ENCODE measurements at places on chromosomes 2 and 18. TPM values are rescaled to one million over a fixed set of nuclear protein-coding genes. Genes with fewer than 3 reads are reported as not detected.

The CXXC1 gene
- 46.1 TPM for total RNA-seq

The PNPT1 gene
- 33.7 TPM for total RNA-seq

The SFTPB gene
- not detected for total RNA-seq

The CPO gene
- total RNA-seq = not detected

The NAT8 gene
- not detected for total RNA-seq

The ATOH8 gene
- total RNA-seq = 3.2 TPM

The ZNF396 gene
- 5.8 TPM for total RNA-seq

The IAH1 gene
- 56.5 TPM for total RNA-seq

The FAP gene
- total RNA-seq = 2.3 TPM

The ST8SIA5 gene
- 7.8 TPM for total RNA-seq

The UGT1A5 gene
- total RNA-seq = not detected

The MC5R gene
- total RNA-seq = 0.69 TPM

The NT5C1B gene
- total RNA-seq = not detected

The CDH7 gene
- total RNA-seq = 30.0 TPM

The EIF2B4 gene
- total RNA-seq = 23.8 TPM

The PHLPP1 gene
- 27.9 TPM for total RNA-seq

The MEX3C gene
- total RNA-seq = 79.4 TPM

The C1QL2 gene
- total RNA-seq = 2.3 TPM

The CNGA3 gene
- 6.0 TPM for total RNA-seq

The STK25 gene
- 204 TPM for total RNA-seq

The ANKRD62 gene
- 0.23 TPM for total RNA-seq

The SCN2A gene
- total RNA-seq = 252 TPM

The MALL gene
- 2.5 TPM for total RNA-seq

The FOXD4L1 gene
- total RNA-seq = 0.69 TPM

The EDAR gene
- not detected for total RNA-seq

The FMNL2 gene
- 80.5 TPM for total RNA-seq

The TRIM43 gene
- not detected for total RNA-seq

The GDF7 gene
- 0.23 TPM for total RNA-seq

The GATA6 gene
- total RNA-seq = 0.23 TPM

The RPRM gene
- total RNA-seq = 21.5 TPM

The ARHGAP28 gene
- 10.1 TPM for total RNA-seq

The MAP2 gene
- 911 TPM for total RNA-seq

The SCG2 gene
- total RNA-seq = 179 TPM

The COMMD1 gene
- total RNA-seq = 51.9 TPM

The CFAP221 gene
- total RNA-seq = 25.4 TPM

The EPHA4 gene
- total RNA-seq = 190 TPM

The ALPP gene
- not detected for total RNA-seq

The FSIP2 gene
- 2.3 TPM for total RNA-seq

The ACAA2 gene
- total RNA-seq = 25.6 TPM

The SOS1 gene
- total RNA-seq = 36.0 TPM

The IL1R1 gene
- total RNA-seq = 0.46 TPM

The TEX44 gene
- not detected for total RNA-seq

The ANKRD30B gene
- 3.9 TPM for total RNA-seq

The RGPD4 gene
- 0.23 TPM for total RNA-seq

The TGOLN2 gene
- total RNA-seq = 54.0 TPM

The EVX2 gene
- total RNA-seq = not detected

The GPR75 gene
- 29.5 TPM for total RNA-seq

The GFPT1 gene
- total RNA-seq = 104 TPM

The PAPOLG gene
- 50.3 TPM for total RNA-seq

The LIPG gene
- 6.9 TPM for total RNA-seq

The TACR1 gene
- 7.4 TPM for total RNA-seq

The LCT gene
- not detected for total RNA-seq

The CCDC93 gene
- 49.4 TPM for total RNA-seq

The PGAP1 gene
- total RNA-seq = 133 TPM

The POTEC gene
- 0.46 TPM for total RNA-seq

All from diencephalon (tissue), 1 donor.